ENCODE measurements at places on chromosomes 6 and 20. TPM values are rescaled to one million over a fixed set of nuclear protein-coding genes. Genes with fewer than 3 reads are reported as not detected.
A peak's percentile ranks its signal among the peaks of the same experiment; 100 is the strongest.

Gene OR2H1
- total RNA-seq = 1.1 TPM

Gene C4B
- 137 TPM for total RNA-seq

DNA sequence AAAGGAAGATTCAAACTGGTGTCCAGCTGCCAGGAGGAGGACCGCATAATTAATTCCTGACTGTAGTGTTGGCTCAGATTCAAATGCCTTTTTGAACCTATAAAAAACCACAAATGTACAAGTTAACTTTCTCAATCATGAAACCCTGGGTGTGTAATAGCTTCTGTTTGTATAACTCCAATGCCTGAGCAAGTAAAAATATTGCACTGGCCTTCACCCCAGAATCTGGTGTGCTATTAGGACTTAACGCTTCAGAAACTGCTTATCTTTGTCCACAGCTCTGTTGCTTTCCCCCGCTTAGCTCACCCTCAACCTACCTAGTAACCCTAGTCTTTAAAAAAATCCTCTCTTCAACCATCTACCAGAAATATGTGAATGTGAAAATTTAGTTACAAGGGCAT is 119.1 kb upstream of the MAP7 start:
- no peak overlapping the region for H3K4me3 ChIP-seq
- H3K27ac ChIP-seq = no peak overlapping the region
- peak; percentile 13 for DNase-seq
- H3K4me1 ChIP-seq = no peaks in the 10 kb centered on the region
- no peaks in the 10 kb centered on the region for H3K36me3 ChIP-seq
- H3K27me3 ChIP-seq = no peaks in the 10 kb centered on the region

- no peak for DNase-seq
- H3K27me3 ChIP-seq = no peaks in the 10 kb centered on the region
- H3K27ac ChIP-seq = no peak overlapping the region
- no peaks in the 10 kb centered on the region for H3K36me3 ChIP-seq
- H3K4me1 ChIP-seq = no peaks in the 10 kb centered on the region
These were observed 224.9 kb downstream of the PHACTR1 start for GRCh38 chr6:12941422-12941821.

DNA sequence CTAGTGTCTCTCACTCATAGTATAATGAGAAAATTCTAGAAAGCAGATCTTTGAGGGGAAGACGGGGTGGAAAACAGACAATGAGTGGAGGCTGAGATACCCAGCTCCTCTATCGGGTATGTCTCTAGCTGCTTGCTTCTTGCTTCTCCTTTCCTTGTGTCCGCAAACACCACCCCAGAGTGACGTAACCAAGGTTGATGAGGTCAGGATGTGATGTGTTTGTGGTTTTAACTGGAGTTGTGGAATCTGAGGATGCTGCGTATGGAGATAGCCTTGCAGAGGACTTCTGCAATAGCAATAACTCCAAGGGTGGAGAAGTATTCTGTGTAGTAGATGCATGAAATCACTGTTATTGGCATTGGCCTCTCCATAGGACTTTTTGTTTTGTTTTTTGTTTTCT is 132.7 kb upstream of the IFNGR1 start:
- H3K4me3 ChIP-seq = no peak overlapping the region
- no peak for DNase-seq
- no peaks in the 10 kb centered on the region for H3K4me1 ChIP-seq
- H3K36me3 ChIP-seq = no peaks in the 10 kb centered on the region
- H3K27me3 ChIP-seq = no peaks in the 10 kb centered on the region
